ENCODE measurements at places on chromosomes 1 and 21.

DNA sequence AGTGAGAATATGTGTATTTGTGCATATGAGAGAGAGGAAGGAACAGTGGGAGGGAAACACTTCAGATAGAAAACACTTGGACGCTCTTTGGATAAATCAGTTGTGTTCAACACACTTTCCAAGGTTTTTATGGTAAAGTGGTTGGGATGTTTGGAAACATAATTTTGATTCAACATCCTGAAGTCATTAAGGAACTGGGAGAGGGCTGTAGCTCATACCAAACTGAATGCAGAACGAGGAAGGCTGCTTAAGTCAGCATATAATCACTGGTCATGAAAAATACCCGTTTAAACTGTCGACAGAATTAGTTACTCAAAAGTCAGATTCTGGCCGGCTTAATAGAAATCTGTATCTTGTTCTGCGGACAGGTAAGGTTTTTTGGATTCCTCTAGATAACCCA is 14.9 kb downstream of the LIX1L start:
- no peak for DNase-seq

DNA sequence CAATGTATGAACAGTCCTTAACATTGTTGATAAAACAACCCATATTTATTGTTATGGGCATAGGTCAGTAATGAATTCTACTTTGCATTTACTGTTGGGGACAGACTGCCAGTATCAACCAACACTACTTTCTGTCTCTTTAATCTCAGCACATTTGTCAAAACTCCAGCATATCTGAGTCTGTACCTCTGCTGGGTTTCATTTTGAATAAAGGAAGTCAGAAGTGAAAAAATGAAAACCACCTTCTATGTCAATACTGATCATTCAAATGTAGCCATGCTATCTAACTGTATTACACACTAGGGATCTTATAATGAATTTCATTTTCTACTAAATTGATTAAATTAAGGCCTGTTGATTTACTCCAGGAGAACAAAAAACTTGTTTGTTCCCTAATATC is 24.2 kb upstream of the CXADR start:
- DNase-seq: no peak

- DNase-seq: peak; percentile 61
These were observed 9.1 kb upstream of the RAB7B start for GRCh38 chr1:206012086-206012859.

DNA sequence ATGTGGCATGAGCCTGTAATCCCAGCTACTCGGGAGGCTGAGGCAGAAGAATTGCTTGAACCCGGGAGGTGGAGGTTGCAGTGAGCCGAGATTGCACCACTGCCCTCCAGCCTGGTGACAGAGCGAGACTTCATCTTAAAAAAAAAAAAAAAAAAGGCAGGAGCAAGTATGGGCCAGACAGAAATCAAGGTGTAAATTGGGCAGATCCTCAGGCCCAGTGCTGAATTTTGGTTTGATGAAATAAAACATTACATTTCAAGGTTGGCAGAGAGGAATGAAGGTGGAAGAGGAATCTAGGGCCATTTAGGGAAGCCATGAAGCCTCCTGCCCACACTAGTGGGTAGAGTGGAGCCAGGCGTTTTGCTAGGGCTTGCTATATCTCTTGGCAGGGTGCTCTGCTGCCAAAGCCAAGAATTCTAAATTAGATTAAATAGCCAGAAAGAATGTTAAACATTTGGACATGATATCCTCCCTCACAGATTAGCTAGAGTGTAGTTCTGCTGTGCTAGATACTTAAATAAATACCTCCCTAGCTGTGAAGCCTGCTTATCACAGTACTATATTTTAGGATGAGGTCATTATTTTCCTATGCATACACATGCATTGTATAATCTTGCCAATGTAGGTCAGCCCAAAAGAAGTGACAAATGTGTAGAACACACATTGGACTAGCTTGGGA is 16.6 kb upstream of the LGALS8 start:
- DNase-seq: no peak

- no peak for DNase-seq
These were observed 32.1 kb upstream of the DDAH1 start for GRCh38 chr1:85496941-85497582.

DNA sequence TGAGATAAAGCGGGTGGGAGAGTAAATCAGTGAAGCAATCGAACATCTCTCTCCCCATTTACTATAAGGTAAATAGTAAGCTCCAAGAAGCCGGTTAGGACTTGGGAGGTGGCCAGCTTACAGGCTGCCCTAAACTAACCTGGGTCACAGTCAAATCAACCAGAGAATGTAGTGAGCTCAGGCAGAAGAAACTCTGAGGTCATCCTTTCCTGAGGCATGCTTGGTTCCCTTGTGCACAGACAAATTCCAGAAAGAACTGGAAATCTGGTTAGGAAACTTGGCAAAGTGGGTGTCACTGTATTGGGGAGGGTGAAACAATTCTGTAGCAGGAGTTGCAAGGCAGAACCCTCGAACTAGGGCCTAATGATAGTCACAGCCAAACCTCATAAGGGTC is 72.5 kb downstream of the NTMT2 start:
- DNase-seq: no peak

GRCh38 chr1:117644696-117645311 is 39.0 kb downstream of the TENT5C start:
- DNase-seq: no peak

DNA sequence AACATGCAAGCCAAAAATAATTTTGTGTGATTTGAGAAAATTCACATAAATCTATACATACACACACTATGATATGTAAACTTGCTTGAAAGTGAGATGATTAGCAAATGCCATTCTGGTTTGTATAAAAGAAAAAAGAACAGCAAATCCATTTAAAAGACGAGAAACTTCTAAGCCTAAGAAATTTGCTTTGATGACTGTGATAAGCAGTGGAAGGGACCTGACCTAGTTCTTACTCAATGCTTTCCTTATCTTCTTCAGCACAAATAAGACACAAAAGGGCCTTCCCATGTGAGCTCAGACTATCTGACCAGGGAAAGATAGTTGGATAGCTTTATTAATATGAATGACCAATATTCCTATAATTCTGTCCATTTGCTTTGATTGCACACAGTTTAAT is 25.3 kb upstream of the NMNAT2 start:
- no peak for DNase-seq

- DNase-seq: peak; percentile 58
These were observed 416.9 kb downstream of the PTPRU start for GRCh38 chr1:29653034-29653810.

DNA sequence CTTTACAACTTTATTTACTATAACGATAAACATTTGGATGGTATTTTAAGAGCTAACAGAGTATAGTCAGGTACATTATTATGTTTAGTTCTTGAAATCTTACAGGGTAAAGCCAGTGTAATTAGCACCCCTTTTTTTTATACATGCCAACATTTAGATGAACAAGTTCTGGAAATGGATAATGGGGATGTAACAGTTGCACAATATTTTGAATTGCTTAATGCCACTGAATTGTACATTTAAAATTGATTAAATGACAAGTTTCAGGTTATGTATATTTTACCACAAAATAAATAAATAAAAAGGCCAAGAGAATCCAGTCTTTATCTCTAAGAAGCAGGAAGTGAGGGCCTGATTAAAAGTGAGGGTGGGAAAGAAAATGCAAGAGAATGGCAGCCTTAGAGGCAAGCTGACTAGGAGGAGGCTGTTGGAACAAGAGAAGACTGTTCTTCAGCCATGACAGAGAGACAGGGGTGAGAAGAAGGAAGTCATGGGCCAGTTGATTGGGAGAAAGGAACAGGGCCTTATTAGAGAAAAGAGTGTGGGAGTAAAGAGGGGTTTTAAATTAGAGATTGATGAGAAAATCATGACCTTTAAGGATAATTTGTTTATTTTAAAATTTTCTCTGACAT is 49.9 kb upstream of the TNFSF18 start:
- no peak for DNase-seq

GRCh38 chr1:89465201-89465600 is 59.4 kb upstream of the LRRC8B start:
- no peak for DNase-seq

- DNase-seq: no peak
These were observed 110.1 kb downstream of the SPSB1 start for GRCh38 chr1:9402717-9403225.

GRCh38 chr1:118716775-118717174 is 271.4 kb downstream of the TBX15 start:
- DNase-seq: no peak

- no peak for DNase-seq
These were observed 87.8 kb downstream of the DISC1 start for GRCh38 chr1:231714440-231714839.

Measured in iPS-NIHi11 (cell line).